Ureter (tissue), 1 donor: ENCODE measurements at places on chromosomes 4 and X. TPM values are rescaled to one million over a fixed set of nuclear protein-coding genes. Genes with fewer than 3 reads are reported as not detected.

The HAUS7 gene
- total RNA-seq: 33.3 TPM

GRCh38 chr4:62003695-62004094 lies 803.6 kb downstream of the ADGRL3 start:
- no peak for DNase-seq

The ODAPH gene
- total RNA-seq: not detected

The CLDN2 gene
- not detected for total RNA-seq

- DNase-seq: no peak
Measured at GRCh38 chr4:145781351-145781750, 101.4 kb downstream of the C4orf51 start.

The AMOT gene
- 27.5 TPM for total RNA-seq

The DRD5 gene
- not detected for total RNA-seq

- no peak for DNase-seq
Measured at GRCh38 chrX:129743821-129744220, 5.0 kb downstream of the XPNPEP2 start.

The GATA1 gene
- not detected for total RNA-seq

GRCh38 chr4:126664839-126665238 lies 967.9 kb upstream of the INTU start:
- no peak for DNase-seq
